ENCODE measurements at places on chromosomes 16 and 17.

- DNase-seq, result peak; percentile 37
Measured at GRCh38 chr16:30985401-30986128, 558 bp downstream of the HSD3B7 start.

DNA sequence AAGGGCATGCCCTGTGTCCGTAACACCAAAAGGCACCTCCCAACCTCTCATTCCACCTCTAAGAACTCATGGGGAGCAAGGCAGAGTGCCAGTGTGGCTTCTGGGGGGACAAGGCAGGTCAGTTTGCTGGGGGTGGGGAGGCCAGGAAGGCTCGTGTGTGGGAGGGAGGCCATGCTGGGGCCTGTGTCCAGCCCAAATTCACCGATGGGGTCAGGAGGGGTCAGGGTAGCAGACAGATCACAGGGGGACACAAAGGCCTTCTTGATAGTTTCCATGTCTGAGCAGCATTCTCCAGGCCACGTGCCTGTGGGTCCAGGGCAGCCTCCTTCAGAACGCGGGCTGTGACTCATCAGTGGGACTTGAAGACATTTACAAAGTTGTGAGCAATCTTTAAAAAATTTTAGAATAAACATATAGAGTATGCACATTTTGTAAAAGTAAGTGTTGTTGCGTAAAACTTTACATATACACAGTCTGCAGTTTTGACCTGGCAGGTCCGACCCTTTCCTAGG, 20.9 kb downstream of the SPACA3 start:
- no peak for DNase-seq

GRCh38 chr16:2806286-2806685, 8.0 kb downstream of the PRSS41 start:
- DNase-seq, result no peak

GRCh38 chr17:43367737-43368242, 31.0 kb upstream of the ARL4D start:
- DNase-seq, result peak; percentile 96

DNA sequence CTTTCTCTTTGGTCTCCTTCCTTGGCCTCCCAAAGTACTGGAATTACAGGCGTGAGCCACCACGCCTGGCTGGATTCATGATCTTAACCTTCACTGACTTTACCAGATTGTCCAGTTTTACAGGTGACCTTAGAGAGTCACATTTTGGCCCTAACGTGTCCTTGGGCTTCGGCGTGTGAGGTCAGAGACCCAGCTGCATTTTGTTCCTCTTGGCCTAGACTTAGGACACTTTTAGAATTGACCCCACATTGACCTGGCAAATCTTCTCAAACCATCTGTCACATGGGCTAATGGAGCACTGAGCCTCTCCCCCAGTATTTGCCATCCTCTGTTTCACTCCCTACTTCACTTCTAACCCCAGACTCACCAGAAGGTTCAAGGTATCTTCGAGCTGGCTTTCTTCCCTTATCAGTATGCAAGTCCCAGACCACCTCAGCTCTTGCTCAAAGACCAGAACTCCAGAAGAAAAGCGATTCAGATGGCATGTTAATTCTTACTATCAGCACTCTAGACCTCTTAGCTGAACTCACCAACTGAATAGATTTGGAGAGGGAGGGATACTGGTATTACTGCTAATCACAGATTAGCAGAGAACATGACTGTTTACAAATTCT, 1.7 kb upstream of the CYTH1 start:
- no peak for DNase-seq

- no peak for DNase-seq
Measured at GRCh38 chr17:10121971-10122707, 76.3 kb downstream of the GAS7 start.

GRCh38 chr17:8614988-8615387, 15.5 kb downstream of the MYH10 start:
- DNase-seq, result no peak

GRCh38 chr17:54269881-54270280, 447.2 kb downstream of the KIF2B start:
- DNase-seq, result no peak

DNA sequence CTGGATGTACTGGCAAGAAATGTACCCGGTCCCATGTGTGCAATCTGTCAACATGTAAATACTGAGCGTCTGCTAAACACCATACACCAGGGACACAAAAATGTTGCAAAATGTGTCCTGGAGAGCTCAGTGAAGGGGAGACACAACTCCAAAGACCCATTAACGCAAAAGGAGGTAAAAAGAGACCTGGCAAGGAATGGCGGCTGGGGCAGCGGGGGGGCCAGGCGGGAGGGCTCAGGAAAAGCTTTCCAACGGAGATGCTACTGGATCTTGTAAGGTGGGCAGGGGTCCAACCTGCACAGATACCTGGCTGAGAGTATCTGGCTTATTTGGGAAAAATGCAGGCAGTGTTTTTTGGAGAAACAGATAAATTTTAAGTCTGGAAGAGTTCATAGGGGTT, 40.7 kb downstream of the ADCY9 start:
- no peak for DNase-seq

- DNase-seq, result no peak
Measured at GRCh38 chr16:47317465-47318240, 143.2 kb downstream of the ITFG1 start.

DNA sequence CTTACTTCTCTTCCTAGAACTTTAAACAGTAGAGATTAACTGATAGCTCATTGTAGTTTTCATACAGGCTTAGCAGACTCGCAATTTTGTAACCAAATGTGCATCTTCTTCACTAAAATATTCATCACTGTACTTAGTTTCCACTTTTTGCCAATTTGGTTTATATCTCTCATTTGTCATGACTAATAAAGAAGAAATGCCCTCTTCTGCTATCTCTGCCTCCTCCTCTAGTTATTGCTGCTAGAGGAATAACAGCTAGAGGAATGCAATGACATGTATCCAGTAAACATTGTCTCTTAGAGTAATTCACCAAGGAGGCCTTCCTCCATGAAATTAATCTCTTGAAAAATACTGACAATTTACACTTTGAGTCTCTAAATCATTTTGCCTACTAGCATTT, 115.5 kb upstream of the COX10 start:
- DNase-seq, result no peak

DNA sequence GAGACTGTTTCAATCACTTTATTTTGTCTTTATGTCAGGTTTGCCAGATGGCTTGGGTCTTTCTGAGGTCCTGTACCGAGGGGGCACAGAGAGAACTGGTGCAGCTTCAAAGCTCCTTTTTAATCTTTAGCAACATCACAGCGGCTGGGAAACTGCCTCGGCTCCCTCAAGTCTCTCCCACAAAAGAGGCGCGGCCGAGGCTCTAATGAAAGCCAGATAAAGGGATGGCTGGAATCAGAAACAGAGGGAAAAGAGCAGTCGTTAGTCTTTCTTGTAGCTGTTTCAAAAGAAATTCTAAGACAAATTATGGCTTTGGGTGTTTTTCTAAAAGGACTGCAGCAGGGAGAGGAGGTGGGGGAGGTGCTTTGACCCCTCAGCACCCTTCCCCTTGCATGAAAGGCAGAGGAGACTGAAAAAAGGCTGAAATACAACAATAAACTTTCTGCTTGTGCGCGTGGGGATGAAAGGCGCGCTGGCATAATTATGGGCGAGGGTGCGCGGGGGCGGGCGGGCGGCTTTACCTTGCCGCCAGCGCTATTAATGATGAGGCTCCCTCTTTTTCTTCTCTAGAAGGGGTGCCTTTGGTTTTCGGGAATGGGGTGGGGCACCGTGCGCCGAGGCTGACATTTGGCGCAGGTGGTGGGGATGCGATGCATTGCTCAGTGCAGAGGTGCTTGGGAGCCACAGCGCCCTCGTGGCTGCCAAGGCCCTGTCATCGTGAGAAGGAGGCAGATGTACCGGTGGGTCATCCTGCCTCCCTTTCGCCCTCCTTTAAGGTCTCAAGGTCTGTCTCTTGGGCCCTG, 22.3 kb upstream of the BRD7 start:
- DNase-seq, result no peak

DNA sequence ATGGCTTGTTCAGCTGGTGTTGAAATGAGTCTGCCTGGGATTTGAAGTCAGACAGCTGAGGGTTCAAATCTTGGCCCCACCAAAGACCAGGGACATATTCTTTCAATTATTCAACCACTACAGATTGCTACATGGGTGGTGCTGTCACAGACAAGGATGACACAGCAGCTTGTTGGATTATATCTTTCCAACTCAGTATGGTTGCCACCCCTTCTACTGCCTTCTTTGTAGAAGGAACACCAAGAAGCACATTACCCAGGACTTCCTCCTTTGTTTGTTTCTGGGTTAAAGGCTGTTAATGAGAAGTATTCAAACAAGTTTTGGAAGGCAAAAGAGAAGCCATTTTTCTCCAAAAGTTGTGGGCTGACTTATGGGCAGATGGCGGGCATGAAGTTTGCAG, 78.6 kb downstream of the COPRS start:
- DNase-seq, result no peak

DNA sequence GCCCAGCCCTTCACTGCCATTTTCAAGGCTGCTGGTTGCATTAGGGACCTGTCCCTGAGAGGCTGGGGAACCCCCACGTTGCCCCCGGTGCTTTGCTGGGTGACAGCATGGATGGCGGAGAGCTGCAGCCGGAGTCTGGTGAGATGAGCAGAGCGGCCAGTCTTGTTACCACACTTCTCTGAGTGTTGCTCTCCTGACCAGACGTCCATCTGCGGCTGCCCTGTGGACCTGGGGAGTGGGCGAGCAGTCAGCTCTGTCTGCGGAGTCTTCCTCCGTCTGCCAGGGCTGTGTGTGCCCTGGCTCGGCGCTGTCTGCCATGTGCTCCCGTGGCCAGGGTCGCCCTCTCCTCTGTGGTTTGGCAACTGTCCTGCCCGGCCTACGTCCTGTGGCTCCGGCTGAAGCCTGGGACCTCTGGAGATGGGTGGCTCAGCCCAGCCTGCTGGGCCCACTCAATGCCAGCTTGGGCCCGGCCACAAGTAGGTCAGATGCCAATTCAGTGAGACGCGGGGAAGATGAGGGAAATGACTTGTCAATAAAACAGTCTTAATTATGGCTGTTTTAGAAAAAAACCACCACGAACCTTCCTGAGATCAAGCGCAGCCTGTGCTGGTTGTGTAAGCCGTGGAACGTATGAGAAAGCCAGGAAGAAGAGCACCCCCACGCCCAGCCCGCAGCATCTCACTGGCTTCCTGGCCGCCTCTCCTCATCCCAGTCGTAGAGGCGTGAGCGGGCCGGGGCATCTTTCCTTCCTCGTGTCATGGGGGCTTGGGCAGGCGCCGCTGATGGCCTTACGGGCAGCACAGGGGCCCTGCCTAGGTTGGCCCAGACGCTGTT, 7.9 kb downstream of the KCTD5 start:
- DNase-seq, result no peak

DNA sequence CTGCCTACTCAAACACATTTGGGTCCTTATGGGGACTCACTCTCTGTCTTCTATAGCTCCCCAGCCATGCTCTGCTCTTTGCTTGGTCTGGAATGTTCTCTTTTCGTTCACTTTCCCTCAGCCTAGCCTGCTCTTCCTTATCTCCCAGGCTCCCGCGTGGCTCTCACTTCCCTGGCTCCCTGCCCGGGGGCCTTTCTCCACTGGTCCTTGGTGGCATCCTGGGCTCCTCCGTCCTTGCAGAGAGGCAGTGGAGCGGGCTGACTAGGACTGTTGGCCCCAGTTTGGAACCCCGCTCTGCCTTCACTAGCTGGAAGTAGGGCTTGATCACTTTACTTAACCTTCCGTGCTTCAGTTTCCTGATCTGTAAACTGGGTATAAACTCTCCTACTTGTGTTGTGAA, 31.2 kb downstream of the SHISA6 start:
- DNase-seq, result no peak

DNA sequence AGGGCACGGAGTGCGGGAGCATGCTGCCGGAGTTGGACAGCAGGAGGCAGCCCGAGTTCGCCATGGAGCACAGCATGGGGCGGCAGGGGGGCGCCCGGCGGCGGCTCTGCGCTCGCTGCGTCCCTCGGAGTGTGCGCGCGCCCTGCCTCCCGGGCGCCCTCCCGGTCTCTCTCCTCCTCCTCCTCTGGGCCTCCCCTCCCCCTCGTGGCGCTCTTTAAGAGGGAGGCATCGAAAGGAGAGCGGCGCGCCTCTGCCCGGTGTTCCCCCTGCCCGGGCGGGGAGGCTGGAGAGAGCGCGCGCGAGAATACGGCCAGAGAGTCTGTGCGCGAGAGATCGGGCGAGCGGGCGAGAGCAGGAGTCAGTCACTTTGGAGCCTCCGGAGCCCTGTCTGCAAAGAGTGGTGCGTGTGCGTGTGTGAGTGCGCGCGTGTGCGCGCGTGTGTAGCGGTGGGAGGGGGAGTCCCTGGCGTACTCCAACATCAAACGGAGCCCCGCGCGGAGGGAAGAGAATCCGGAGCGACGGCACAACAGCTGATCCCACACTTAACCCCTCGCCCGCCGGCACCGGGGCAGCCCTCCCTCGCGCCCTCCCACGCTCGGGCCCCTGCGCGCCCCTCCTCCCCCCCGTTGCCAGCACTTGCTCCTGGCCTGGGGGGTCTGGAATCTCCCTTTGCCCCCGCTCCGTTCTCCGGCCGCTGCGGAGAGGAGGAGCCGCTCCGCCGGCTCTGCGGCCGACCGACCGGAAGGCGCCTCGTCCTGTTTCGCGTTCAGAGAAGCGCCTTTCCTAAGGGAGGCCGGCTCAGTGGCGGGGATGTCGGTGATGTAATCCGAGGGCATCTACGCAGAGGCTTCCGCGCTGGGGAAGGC, 108.9 kb downstream of the ENGASE start:
- DNase-seq, result no peak

DNA sequence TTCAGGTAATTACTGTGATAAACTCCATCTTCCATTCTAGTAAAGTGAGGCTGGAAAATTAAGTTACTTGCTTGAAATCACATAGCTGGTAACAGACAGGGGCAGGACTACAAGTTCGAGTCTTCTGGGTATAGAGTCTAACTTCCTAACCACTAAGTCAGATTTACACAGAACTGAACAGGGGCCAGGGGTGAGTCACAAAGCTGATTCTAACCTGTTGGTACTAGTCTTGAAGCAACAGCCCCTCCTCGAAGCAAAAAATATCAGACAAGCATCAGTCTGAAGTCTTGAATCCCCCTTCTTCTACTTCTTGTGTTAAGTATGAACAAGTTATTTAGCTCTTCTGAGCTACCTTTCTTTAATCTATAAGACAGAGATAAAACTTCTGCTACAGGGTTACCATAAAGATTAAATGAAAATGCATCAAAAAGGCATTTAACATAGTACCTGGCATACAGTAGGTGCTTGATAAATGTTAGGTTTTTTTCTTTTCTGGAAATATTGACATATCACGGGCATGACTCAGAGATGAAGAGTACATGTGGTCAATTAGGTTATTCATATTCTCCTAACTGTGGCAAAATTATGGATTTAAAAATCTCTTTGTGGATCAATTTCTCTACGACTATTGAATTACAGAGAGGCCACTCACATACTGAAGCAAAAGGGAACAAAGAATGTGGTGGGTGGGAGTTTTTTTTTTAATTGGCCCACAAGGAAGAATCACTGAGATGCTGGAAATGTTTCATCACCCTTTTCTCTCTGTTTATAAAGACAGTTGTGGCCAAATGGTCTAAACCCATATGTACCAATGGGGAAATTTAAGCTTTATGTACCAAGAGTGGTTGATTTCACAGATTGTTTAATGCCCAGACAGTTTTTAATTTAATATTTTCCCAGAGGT, 266.9 kb upstream of the DYNLRB2 start:
- no peak for DNase-seq

Measured in HCT116 (cell line).